ENCODE measurements at places on chromosomes 1 and 21.

GRCh38 chr1:223713546-223714420 lies 1.4 kb downstream of the CAPN2 start:
- DNase-seq, result no peak

DNA sequence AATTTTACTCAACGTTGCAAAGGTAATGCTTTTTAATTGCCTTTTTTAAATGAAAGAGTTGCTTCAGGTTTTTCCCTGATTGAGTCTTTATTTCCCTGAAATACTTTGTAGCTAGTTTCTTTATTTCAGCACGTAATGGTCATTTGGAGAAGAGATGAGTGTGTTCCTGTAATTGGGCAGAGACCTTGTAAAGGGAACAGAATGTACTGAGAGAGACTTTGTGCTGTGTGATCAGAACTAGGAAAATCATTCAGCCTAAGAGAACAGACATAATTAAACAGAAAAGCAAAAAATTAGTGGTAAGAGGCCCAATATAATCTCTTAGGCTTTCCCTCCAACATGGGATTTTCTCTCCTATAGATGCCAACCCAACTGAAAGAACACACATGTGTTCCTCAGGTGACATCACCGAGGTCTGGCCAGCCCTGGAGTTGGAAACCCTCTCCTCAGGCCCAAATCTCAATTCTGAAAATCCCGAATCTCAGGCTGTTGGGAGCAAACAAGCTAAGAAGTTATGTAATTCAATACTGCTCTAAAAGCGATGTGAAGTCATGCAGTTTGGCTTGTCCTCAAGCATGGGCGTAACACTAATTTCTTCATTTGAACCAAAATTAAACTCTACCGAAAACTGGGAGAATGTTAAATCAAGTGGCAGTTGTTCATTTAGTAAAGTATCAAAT lies 102.0 kb downstream of the TGFB2 start:
- no peak for DNase-seq

- DNase-seq, result no peak
Measured at GRCh38 chr1:165949335-165950130, 122.1 kb downstream of the UCK2 start.

DNA sequence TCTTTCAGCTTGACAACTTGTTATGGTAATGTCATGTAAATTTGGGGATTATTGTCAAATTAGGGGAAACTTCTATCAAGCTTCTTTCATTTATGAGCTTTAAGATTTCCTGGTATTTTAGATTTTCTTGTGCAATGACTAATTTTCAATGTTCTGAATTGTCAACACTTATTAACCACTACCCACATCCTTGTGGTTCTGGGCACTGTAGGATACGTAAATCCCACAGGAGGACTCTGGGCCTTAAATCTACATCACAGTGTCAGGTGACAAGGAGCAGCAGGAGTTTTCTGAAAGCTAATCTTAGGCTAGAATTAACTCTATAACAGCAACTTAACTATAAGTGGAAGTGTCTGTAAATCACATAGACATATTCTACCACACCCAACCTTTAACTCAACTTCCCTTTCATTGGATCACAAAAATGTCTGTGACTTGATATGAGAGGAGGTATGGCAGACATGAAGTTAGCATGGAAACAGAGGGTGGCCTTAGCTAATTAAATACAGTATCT lies 397.7 kb downstream of the HLX start:
- DNase-seq, result no peak

Data from globus pallidus (tissue), 1 donor.